ENCODE measurements at places on chromosomes 13 and 19.

- no peak for DNase-seq
Observed at GRCh38 chr13:20798027-20798426, 24.3 kb upstream of the EEF1AKMT1 start.

GRCh38 chr13:34223984-34224383, 406.0 kb downstream of the RFC3 start:
- DNase-seq, result peak; percentile 23

GRCh38 chr13:71477735-71478134, 389.3 kb downstream of the DACH1 start:
- peak; percentile 16 for DNase-seq

- DNase-seq, result peak; percentile 96
Observed at GRCh38 chr13:44237881-44238421, 135.7 kb upstream of the SERP2 start.

- DNase-seq, result peak; percentile 41
Observed at GRCh38 chr13:37074703-37075102, 15.2 kb upstream of the SUPT20H start.

DNA sequence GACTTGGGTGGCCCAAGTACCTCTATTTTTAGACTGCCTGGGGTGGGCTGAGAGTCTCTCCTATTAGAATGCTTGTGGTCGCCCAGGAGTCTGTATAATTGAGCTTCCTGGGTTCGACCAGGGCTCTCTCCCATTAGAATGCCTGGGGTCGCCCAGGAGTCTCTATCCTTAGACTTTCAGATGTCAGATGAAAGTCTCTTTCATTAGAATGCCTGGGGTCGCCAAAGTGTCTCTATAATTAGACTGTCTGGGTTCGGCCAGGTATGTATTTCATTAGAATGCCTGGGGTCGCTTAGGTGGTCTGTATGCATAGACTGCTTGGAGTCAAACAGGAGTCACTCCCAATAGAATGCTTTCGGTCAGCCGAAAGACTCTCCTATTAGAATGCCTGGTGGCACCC, 1471.7 kb downstream of the UQCRFS1 start:
- no peak for DNase-seq

DNA sequence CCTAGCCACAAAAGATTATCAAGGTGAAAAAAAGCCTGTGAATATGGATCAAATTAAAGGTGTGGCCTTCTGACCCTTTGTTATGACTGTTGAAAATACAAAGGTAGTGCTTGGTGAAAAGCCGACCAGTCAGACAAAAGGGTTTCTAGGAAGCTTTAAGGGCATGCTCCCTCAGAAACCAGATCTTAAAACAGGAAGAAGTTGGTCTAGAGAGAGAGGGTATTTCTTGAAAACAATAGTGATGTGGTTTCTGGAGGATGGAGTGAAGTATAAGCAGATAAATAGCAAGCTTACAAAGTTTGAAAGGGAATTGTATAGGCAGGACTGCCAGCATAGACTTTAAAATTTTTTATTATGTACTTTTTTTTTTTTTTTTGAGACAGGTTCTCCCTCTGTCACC, 5.0 kb upstream of the EID2 start:
- no peak for DNase-seq

- DNase-seq, result peak; percentile 87
Observed at GRCh38 chr13:112657850-112658445, 31.9 kb upstream of the ATP11A start.

- no peak for DNase-seq
Observed at GRCh38 chr13:113641426-113641825, 16.6 kb downstream of the ATP4B start.

DNA sequence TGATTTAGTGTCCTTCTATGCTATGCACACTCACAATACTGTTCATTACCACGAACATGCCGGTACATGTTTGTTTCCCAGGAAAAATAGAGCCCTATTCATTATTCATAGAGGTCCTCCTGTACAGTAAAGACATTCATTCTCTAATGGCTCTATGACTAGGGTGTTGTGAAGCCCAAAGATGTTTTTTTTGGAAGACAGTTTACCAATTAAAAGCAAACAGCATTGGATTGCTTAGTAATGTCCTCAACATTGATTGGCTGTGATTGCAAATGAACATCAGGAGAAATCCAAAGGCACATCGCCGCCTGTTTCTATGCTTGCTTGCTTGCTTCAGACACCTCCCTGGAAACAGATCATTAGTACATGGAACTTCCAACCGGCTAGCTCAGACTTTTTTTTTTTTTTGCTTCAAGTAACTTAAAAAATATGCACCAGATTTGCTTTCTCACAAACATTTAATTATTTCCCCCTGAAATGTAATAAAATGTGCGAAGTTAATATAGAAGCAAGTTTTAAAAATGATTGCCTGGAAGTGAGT, 8.8 kb upstream of the GPC6 start:
- DNase-seq, result peak; percentile 84

- DNase-seq, result no peak
Observed at GRCh38 chr19:18419699-18420460, 682 bp downstream of the SSBP4 start.

Measured in epithelial cell of esophagus (primary cell).